NB4 (cell line): ENCODE measurements at places on chromosomes 7 and 10.
A peak's percentile ranks its signal among the peaks of the same experiment; 100 is the strongest.

DNA sequence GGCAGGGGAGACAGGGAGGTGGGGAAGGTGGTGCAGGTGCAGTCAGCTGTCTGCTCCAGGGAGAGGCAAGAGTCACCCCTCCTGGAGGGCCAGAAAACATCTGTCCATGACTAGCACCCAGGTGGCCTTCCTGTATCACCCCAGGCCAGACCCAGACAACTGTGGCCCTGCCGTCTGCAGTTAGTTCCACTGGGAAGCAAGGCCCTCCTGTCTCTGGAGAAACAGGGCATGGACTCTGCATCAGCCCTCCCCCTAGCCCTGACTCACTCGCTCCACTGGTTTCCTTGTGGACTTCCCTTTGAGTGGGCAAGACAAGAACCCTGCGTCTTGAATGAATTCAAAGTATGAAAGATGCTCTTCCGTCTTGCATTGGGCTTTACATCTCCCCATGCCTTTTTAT lies 12.6 kb downstream of the TBATA start:
- DNase-seq, result no peak

GRCh38 chr10:34114914-34115313 lies 700.2 kb downstream of the PARD3 start:
- DNase-seq, result no peak

DNA sequence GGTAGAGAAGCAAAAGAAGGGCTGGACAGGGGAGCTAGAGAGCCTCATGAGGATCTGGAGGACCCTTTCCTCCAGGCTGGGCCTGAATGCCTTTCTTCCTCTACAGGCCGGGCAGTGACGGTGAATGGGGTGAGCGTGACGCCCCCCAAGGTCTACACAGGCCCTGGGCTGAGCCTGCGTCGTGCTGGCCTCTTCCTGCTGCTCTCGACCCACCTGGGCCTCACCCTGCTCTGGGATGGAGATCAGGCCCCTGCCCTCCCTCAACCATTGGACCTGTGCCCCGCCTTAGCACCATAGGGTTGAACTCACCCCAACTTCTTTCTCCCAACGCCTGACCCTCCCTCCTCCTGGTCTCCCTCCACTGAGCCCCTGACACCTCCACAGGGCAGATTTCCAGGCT lies 12.6 kb upstream of the ZNF467 start:
- DNase-seq, result no peak

- no peak for DNase-seq
Observed at GRCh38 chr10:116665541-116666125, 44.9 kb downstream of the PNLIPRP2 start.

DNA sequence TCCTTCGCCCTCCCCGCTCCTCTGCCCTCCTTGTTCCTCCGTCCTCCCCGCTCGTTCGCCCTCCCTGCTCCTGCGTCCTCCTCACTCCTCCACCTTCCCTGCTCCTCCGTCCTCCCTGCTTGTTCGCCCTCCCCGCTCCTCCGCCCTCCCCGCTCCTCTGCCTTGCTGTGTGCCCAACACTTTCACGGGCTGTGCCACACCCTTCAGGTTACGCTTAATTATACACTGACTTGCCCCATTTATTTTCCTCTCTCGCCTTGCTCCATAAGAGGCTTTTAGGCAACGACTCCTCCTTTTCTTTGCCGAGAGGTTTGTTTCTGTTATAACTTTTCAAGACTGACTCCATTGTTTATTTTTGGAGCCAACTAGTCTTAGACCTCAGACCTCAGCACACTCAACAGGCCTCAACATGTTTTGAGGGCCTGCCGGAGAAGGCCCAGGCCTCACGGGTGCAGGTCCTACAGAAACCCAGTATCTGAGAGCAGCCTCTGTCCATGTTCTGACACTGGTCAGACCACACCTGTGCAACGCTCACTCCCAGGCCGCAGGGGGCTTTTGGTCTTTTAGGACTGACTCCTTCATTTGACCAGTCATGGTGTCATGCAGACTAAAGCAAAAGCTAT lies 18.2 kb upstream of the PRKAG2 start:
- DNase-seq, result no peak

DNA sequence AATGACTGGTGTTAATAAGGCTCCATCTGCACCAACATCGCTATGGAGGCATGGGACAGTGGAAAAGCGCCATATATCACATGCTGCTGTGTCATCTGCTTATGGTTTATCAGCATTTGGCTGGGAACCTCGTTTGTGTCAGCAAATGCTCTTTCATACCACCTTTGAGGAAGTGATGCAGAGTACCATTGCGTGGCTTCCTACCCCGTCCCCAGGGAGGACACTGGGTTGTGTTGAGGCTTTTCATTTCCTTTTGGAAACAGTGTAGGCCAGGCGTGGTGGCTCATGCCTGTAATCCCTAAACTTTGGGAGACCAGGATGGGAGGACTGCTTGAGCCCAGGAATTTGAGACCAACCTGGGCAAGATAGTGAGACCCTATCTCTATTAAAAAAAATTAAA lies 6.8 kb downstream of the TACR2 start:
- peak; percentile 90 for DNase-seq

DNA sequence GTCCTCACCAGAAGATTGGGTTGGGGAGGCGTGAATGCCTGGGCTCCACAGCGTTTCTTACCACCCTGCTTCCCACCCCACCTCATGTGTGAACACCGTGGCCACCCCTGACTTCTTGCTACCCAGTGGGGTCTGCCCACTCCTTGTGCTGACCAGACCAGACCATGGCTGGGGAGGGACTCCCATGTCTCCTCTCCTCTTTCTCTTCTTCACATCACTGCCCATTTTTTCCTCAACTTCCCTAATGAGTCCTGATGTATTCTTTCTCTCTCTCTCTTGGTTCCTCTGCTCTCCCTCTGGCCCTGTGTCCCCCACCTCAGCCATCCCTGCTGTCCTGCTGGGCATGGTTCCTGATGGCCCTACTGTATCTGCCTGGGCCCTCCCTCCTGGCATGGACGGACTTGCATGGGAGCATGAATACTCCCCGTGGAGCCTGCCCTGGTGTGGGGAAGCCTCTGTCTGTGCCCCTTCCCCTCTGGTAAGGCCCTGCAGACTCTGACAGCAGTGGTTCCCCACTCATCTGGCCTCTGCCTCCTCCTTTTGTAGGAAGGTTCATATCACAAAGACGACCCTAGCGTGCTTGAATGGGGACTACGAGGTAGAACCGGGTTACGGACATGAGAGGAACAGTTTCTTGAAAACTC lies 85.5 kb downstream of the ADCY1 start:
- no peak for DNase-seq

DNA sequence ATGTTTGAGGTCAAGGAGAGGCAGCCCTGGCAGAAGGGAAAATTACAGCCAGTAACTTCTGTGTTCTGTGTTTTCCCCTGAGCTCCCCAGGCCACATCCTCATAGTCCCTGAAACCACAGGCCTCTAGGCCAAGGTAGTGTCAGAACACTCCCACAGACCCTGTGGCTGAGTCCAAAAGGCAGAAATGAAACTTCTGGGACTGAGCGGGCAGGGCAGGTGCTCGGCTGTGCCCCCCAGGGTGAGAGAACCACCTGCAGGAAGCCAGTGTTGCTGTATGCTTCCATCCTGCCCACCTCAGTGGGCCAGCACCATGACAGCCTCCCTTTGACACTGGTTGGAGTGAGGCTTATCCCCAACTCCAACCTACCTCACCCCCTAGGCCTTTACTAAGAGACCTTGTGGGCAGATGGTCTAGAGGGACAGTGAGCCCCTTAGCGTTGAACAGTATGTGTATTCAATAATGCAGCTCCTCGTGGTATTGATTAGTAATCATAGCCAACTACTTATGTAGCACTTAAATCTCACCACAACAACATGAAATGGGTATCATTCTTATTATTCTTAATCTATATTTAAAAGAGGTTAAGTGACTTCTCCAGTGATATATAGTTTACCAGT lies 30.3 kb downstream of the PIK3CG start:
- peak; percentile 91 for DNase-seq
